ENCODE measurements at places on chromosomes 7 and 10.
A peak's percentile ranks its signal among the peaks of the same experiment; 100 is the strongest.

GRCh38 chr7:3844540-3845151, 543.6 kb downstream of the SDK1 start:
- DNase-seq: no peak

DNA sequence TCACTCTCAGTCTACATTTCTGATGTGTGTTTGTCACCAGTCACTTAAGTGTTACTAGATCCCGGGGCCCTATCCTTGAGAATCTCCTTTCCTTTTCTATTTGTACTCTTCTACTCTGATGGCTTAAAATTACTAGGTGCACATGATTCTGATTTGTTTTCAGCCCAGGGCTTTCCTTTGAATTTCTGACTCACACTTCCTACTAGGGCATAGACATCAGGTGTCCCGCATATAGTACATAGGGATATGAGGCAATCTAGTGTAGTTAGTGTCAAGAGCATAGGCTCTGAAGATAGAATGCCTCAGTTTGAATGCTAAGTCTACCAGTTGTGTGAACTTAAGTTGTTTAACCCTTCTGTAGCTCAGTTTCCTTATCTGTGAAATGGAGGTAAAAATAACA, 49.4 kb upstream of the LRRN3 start:
- no peak for DNase-seq

DNA sequence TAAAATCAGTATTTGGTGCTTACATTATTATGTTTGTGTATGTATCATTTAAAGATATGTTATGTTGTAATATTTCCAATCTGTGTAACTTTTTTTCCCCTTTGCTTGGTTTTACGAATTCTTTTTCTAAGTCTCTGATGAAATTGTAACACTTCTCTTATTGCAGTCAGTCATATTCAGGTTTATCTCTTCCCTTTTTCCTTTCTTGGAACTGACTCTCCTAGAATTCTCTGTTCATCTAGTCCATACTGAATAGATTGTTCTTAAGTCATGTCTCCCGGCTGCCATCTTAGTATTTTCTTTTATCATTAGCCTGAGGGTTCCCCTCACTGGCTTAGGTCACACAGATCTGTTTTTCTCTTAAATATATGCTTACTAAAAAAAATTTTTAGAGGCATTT, 44.6 kb downstream of the PHTF2 start:
- DNase-seq: no peak

DNA sequence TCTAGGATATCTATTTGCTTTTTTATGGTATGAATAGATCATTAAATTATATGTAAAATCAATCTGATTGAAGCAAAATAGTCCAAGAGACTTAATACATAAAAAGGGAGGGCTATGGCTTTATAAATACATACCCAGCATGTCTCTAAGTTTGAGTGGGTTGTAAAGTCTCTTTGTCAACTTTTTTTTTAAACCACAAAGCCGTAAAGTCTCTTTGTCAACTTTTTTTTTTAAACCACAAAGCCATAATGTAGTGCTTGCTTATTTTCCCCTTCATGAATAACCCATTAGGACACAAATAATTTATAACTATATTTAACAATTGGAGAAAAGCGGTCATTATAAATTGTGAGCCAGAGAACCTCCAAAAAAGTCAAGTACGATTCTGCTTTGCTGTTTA, 5.7 kb downstream of the HECTD2 start:
- DNase-seq: no peak

- DNase-seq: no peak
Measured at GRCh38 chr10:103637927-103638557, 144.5 kb downstream of the NEURL1 start.

GRCh38 chr7:80385508-80385907, 126.4 kb downstream of the GNAT3 start:
- no peak for DNase-seq

DNA sequence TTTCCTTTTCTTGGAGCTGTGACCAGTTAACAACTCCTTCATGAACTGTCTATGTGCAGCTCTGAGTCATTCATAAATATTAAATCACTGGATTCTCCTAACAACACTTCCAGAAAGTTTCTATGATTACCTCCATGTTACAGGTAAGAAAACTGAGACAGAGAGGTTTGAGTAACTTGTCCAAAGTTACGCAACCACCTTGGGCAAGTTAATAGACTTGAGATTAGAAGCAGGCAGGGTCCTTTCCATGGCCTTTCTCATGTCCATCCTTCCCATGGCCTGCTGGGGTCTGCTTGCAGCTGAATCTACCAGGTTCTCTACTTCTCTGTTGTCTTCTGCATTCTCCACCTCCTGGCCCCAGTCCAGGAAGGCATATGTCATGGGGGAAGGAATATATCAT, 648.8 kb upstream of the MKI67 start:
- no peak for DNase-seq

DNA sequence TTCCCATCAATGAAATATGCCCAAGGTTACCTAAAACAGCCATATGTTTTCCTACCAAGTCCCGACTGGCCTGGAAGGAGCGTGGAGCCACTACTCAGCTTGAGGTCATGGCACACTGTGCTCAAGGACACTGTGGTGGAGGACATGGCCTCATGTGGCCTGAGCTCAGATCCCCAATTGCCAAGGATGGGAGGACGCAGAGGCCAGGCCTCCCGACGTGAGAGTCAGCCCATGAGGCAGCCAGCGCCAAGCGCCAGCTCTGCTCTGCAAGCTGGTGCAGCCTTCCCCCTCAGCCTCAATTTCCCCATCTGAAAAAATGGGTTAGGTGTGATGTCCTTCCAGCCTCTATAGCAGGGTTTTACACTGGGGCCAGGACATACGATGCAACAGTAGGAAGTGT, 302.6 kb downstream of the CALN1 start:
- no peak for DNase-seq

DNA sequence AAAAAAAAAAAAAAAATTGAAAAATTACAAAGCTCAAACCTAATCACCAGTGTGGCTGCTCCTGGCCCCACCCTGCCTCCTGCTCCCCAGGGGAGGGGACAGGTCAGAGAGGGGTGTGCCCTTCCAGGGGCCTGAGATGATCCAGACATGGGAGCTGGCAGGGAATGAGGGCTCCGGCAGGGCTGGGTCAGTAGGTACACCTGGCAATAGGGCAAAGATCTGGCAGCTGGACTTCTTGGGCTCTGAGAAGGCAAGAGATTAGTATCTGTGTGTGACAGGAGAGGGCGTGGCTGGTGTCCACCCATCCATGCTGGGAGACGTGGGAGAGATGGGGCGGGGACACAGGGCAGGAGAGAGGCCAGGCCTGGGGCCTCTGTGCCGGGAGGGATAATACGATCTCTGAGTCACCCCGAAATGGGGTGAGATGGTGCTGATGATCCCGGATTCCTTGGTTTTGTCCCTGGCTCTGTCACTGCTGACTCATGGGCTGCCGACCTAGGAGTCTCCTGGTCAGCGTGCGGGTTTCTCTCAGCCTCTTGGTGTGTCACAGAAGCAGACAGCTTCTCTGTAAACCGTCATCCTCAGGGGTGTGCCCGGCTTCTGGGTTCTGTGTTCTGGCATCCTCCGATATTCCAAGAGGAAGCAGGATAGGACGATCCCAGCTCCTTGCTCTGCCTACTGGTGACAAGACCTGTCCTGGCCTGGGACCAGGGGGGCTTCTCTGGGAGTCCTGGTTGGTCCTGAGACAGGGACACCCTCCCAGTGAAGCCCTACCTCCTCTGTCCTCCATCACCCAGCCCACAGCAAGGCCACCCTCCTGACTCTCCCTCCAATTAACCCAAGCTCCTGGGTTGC, 8.2 kb upstream of the CLDN4 start:
- no peak for DNase-seq

DNA sequence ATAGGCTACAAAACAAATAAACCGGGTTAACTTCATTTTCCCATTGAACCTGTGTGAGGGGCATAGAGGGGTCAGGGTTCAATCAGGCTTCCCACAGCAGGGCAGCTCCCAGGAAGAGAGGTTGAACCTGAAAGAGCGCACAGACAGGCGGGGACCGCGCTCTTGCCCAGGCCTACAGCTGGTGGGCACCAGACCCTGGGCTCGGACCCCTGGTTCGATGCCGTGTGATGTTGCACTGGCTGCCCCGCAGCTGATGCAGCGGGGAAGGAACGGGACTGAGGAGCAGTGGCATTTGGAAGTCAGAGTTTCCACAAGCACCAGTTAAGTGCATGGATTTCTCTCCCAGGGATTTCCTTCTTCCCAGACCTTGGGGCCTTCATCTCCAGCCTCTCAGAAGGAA, 72.6 kb upstream of the INSIG1 start:
- DNase-seq: no peak

DNA sequence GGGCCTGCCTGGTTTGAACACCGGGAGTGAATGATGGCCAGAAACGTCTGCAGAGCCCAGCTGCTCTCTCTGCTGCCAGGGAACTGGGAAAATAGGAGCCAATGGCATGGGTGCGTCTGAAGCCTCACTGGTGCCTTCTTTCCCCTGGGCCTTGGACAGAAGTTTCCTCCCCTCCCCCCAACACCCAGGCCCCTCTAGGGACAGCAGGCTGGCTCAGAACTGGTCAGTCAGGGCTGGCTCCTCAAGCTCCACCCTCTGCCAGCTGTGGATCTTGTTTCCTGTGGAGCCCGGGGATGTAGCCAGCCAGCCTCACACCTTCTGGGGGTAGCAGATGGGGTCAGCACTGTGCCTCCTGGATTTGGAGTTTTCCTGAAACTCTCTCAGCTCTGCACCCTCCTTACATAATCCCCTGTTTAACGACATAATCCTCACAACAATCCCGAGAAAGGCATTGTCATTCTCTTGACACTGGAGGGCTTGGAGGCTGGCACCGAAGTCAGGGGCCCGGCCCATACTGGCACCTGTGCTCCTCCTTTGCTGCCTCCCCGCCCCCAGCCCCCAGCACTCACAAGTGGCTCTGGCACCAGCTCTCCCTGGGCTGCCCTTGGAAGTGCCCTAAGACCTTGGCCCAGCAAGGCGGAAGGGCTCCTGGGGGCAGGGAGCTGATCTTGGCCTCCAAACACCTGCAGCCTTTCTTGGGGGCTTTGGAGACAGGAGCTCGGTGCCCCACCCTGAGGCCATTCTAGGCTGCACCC, 5.7 kb downstream of the LDB3 start:
- no peak for DNase-seq

- peak; percentile 51 for DNase-seq
Measured at GRCh38 chr10:123241391-123242141, 87.4 kb downstream of the BUB3 start.

- DNase-seq: no peak
Measured at GRCh38 chr10:128382225-128382624, 256.0 kb upstream of the MKI67 start.

DNA sequence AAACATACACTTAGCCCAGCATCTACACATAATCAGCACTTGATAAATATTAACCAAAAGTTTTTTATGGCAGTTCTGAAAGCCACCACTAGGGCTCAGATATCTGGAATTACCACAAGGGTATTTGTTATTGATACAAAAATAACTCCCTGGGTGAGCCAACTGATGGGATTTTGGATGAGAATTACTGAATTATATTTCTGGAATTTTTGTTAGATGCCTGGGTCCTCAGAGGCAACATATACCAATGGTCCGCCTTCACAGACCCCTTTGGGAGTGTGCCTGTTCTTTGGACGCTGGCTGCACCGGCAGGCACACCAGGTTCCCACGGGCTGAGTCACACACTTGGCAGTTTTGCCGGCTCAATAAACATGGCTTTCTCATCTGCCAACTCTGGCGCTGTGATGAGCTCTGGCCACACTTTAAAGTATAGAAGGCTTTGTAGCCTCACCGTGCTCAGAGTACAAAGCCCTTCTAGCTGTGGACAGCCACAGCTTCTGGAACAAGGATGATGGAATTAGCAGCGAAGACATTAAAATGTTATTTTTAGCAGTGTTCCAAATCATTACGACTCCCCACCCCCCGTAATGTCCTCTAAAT, 24.5 kb upstream of the EEPD1 start:
- no peak for DNase-seq

- DNase-seq: no peak
Measured at GRCh38 chr10:48390933-48391845, 84.7 kb downstream of the MAPK8 start.

DNA sequence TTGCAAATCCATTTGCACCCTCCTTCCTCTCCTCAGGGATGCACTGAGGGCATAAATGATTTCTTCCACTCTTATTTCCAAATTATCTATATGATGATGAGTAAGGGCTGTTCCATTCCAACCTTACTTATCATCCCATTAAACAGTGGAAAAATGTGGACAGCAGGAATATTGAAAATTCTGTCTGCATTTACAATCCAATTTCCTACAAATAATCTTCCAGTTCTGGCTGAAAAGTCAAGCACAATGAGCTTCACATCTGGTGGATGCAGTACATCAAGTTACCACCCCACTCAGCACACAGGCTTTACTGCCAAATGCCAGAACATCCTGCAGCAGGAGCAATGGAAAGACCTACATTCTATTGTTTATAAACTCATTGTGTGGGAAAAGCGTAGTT, 345.0 kb upstream of the STEAP1 start:
- DNase-seq: no peak

GRCh38 chr7:113582471-113582870, 336.3 kb downstream of the PPP1R3A start:
- DNase-seq: no peak

DNA sequence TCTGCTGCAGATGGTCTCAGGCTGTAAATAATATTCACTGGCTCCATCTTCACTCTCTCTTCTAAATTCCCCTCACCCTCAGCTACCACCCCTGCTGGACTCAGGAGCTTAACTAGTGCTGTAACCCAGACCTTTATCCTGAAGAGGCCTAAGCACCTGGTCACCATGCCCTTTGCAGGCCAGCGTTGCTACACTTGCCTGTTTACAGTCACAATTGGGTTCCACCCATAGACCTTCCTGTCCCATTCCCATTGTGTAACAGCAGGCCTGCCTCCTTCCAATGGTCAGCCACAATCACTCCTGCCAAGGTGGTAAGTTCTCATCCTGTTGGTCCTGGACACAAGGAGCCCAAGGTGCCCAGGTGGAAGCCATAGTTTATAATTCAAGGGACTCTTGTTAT, 85.9 kb upstream of the IFRD1 start:
- no peak for DNase-seq

- no peak for DNase-seq
Measured at GRCh38 chr10:7030134-7030855, 380.5 kb downstream of the SFMBT2 start.

GRCh38 chr7:103011650-103012049, 62.9 kb downstream of the FBXL13 start:
- no peak for DNase-seq

DNA sequence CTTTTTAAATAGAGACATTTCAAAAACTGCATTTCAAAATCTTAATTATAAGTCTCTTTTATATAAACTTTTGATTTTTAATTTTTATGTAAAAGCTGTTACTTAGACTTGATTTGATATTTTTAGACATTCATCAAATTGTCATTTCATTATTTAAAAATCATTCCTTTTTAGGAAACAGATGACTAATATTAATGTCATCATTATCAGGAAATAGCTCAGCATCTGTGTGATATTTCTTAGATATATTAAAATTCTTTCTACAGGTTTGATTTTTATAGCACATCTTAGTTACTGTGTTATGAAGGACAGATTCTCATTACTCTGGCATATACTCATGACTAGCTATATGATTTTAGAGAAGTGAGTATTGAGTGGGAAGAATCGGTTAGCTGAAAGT, 17.2 kb downstream of the RUNDC3B start:
- DNase-seq: no peak

Measured in activated T-cell treated with anti-CD3 and anti-CD28 coated beads, Interleukin-2, amount 50 U/mL, for 24 hours (primary cell).